ENCODE measurements at places on chromosomes 1 and 21.

DNA sequence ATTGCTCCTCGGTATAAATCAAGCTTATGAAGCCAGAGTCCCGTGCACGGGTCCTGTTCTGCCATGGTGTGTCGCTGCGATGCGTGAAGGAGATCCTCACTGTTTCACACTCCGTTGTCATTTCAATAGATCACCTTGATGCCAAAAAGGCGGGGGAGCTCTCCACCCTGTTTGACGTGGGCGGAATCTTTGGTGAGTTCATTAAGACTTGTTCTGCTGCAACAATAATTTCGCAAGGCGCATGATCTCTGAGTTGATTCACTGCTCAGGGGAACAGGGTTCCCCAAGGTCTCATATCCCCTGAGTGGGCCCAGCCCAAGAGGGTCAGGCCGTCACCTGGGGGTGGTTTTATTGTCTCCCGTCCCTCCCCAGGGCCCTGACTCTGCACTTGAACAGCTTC is 50.0 kb downstream of the SLC37A1 start:
- DNase-seq, result no peak

DNA sequence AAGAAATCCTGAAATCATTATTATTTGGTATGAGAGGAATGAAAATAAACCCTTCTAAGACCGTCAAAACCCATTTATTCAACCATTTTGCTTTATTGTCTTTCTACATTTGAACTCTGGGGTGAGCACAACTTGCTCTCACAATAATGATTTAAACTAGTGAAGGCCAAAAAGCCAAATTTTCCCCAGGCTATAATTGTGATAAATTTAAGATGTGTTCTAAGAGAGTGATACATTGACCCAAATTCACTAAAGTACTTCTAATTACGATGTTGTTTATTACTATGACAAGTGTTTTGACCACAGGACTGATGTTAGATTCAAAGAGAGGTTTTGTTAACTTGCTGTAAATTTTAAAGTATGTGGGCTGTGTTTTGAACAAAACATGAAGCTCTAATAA is 670.9 kb upstream of the NR5A2 start:
- no peak for DNase-seq

DNA sequence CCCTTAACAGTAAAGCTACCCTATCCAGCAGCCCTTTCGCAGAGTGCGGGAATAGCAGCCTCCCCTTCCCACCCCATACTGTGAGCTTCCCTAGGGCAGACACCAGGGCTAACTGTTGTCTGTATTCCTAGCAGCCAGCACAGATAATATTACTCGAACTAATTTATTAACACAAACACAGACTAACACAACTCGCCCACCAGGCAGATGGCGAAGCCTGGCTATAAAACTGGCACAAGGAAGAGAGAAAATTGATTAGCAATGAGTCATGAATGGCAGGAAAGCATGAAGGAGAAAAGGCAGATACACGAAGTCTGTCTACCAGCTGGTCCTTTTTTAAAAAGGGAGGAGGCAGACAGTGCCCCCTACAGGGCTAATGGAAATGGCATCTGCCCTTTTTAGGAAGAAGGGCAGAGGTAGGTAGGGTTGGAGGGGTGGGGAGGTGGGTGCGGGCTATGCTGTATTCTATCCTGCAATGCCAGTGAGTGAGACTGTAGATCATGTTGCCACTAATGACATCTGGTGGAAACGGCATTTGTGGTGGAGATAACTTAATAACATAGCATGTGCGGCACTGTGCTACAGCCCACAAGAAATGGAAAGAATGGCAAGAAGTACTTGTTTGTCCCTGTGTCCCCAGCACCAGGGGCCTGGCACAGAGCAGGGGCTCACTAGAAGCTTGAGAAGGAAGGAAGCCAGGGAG is 30.6 kb upstream of the CTPS1 start:
- peak; percentile 100 for DNase-seq

DNA sequence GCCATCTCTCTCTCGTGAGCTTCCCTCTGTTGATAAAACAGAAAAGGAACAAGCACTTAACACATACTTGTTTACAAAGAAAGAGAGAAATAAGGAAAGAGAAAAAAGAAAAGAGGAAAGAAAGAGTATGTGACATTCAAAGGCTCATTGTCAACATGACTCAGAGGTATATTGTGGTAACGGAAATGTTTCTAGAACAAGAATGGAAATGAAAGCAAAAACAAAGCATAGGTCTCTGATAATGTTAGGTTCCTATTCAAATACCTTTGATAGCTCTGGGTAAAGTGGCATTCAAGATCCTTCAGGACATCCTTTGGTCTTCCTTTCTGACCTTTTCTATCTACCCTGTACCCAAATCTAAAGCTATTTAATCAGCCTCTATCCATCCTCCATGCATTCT is 67.4 kb upstream of the DMRTA2 start:
- no peak for DNase-seq

GRCh38 chr1:4674676-4675075 is 20.3 kb downstream of the AJAP1 start:
- DNase-seq, result no peak

All from DMS 273 treated with DMSO at 0.1 percent for 48 hours (cell line).